ENCODE measurements at places on chromosomes 6 and 20. TPM values are rescaled to one million over a fixed set of nuclear protein-coding genes. Genes with fewer than 3 reads are reported as not detected.

GRCh38 chr6:2938632-2939083 lies 32.7 kb downstream of the SERPINB6 start:
- no peaks in the 10 kb centered on the region for H3K4me1 ChIP-seq
- H3K4me3 ChIP-seq = no peak overlapping the region
- H3K27me3 ChIP-seq = no peaks in the 10 kb centered on the region
- no peaks in the 10 kb centered on the region for H3K36me3 ChIP-seq

GRCh38 chr6:14444295-14444972 lies 326.9 kb downstream of the CD83 start:
- H3K27ac ChIP-seq = no peak overlapping the region
- no peaks in the 10 kb centered on the region for H3K4me1 ChIP-seq
- H3K4me3 ChIP-seq = no peak overlapping the region
- H3K36me3 ChIP-seq = no peaks in the 10 kb centered on the region
- no peaks in the 10 kb centered on the region for H3K27me3 ChIP-seq

- H3K36me3 ChIP-seq = no peaks in the 10 kb centered on the region
- H3K4me1 ChIP-seq = no peaks in the 10 kb centered on the region
- H3K27me3 ChIP-seq = no peaks in the 10 kb centered on the region
- H3K4me3 ChIP-seq = no peak overlapping the region
Measured at GRCh38 chr20:35232575-35232974, 6.1 kb downstream of the MMP24 start.

- H3K4me1 ChIP-seq = no peaks in the 10 kb centered on the region
- H3K27me3 ChIP-seq = peaks cover 29% of the 10 kb centered on the region
- no peak overlapping the region for H3K27ac ChIP-seq
- H3K36me3 ChIP-seq = no peaks in the 10 kb centered on the region
- no peak overlapping the region for H3K4me3 ChIP-seq
- DNase-seq = no peak
Measured at GRCh38 chr20:46013322-46013828, 4.7 kb downstream of the MMP9 start.

The BPIFB1 gene
- total RNA-seq = not detected
